ENCODE measurements at places on chromosomes 11 and 22.

DNA sequence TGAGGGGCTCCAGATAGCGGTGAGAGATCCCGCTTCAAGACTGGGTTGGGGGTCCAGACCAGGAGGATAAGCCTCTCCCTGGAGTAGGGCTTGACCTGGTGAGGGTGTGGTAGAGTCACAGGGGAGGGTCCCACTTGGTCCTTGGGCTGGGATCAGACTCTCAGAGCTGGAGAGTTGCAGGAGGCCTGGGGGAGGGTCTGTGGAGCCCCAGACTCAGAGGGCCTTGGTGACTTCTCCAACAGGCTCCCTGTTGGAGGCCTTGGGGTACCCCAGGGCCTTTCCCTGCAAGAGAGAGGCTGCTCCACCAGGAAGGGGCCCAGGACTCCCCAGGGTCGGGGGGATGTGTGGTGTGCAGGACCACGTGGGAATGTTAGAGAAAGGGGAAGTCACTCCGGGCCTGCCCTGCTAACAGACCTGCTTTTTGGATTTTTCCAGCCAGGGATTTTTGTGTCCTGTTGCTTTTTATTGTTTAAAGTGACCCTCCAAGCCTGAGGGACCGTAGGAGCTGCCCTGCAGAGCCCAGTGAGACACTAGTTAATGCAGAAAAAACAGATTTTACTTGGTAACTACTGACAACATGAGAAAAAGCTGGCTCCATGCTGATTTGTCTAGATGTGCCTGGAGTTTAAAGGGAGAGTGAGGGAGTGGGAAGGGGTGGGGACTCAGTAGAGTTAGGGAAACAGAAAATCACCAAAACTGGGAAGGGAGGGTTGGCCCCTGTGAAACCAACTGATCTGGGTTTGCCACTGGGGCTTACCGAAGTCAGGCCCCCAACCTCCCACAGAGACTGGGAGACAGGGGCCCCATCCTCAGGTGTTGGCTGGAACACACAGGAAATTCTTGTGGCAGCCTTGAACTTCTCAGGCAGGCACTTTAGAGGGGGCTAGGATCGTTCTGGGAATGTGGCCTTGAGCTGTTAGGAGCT lies 801 bp upstream of the TXNRD2 start:
- DNase-seq, result no peak

DNA sequence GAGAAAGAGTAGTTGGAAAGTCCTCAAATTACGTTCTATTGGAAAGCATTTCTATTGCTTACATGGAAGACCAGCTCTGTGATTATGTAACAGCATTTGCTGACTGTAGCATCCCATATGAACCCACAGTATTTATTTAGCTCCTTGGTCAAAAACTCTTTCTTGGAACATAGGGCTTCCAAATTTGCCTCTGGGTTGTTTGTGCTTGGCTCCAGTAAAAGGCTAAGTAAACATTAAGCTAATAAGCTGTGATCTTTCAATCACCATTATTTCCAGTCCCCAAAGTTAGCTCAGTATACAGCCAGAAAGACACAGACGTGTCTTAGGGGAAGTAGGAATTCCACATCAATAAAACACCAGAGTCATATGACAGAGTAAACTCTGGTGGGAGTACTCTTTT lies 668.8 kb downstream of the DLG2 start:
- DNase-seq, result no peak

DNA sequence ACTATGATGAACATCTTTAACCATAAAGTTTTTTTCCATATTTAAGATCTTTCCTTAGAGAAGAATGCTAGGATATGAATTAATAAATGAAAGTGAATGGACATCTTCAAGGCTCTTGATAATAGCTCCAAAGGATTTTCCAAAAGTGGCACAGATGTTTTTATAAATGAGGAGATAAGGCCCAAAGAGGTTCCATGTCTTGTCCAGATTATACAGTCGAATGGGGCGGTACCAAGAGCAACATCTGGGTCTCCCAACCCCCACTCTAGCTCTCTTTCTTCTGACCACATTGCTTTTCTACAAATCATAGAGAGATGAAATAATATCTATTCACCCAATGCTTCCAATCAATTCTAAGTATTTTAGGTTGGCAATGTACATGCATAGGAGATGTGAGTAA lies 114.1 kb downstream of the KCNC1 start:
- no peak for DNase-seq

GRCh38 chr11:134944986-134945385 lies 532.9 kb upstream of the B3GAT1 start:
- no peak for DNase-seq

GRCh38 chr22:25156736-25157135 lies 42.9 kb upstream of the CRYBB3 start:
- DNase-seq, result no peak

- DNase-seq, result no peak
Observed at GRCh38 chr11:112132737-112133136, 31.2 kb downstream of the IL18 start.

GRCh38 chr11:74739546-74740270 lies 8.5 kb upstream of the CHRDL2 start:
- DNase-seq, result peak; percentile 54

DNA sequence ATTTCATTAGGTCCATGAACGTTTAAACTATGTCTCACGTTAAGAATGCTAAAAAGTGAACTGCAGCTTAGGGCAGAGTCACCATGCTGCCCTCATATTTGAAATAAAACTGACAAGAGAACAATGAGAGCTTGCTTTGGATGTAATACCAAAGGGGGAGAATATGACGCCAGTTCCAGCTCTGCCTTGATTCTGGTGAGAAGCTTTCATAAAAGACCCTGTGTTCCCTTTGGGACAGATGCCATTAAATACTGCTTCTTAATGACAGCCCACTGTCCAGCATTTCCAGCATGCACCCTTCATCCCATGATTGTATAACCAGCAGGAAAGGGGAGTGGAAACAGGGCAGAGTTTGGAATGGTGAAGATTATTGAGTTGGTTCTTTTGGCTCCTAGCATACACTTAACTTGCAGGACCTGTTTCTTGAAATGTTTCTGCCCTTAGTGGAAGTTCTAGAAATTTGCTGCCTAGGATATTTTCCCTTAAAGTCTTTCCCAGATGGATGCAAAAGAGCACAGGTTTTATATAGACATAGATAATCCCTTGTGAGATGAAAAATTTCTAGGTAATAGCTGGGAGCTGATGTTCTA lies 139.3 kb upstream of the LDLRAD3 start:
- no peak for DNase-seq

GRCh38 chr11:114317787-114318137 lies 21.6 kb downstream of the NNMT start:
- DNase-seq, result no peak

GRCh38 chr11:128473636-128474035 lies 113.7 kb downstream of the ETS1 start:
- peak; percentile 49 for DNase-seq

DNA sequence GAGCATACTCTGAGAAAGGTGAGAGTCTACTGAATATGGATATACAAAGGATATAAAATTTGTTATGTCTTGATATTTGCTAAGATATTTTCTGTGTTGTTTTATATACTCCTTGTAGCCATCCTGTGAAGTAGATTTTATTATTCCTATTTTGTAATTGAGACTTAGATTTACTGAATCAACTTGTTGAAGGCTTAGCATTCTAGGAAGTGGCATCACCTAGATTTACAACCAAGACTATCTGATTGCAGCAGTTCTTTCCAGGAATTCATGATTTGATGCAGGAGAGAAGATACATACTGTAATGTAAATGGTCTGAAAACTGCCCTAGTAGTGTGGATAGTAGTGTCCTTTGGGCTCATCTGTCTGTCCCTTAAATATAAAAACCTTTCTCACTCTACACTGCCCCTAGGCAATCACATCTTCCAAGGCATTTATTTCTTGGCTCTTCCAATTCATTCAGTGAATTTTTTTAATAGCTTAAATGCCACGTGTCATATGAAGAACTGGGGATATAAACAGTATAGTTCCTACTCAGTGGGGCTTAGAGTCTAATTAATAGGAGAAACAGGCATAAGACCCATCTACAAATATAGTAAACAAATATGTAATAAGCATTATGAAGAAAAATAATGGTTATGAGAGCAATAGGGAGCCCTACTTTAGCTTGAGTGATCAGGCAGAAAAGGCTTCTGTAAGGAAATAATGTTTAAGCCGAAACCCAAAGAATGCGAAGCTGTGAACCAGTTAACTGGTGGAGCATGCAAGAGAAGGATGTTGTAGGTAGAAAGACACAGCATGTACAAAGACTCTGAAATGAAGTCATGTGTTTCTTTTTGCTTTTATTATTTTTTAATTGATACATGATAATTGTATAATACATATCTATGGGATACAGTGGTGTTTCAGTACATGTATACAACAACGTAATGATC lies 13.6 kb downstream of the IPO7 start:
- no peak for DNase-seq

- no peak for DNase-seq
Observed at GRCh38 chr22:30877662-30878515, 90.7 kb downstream of the MORC2 start.

DNA sequence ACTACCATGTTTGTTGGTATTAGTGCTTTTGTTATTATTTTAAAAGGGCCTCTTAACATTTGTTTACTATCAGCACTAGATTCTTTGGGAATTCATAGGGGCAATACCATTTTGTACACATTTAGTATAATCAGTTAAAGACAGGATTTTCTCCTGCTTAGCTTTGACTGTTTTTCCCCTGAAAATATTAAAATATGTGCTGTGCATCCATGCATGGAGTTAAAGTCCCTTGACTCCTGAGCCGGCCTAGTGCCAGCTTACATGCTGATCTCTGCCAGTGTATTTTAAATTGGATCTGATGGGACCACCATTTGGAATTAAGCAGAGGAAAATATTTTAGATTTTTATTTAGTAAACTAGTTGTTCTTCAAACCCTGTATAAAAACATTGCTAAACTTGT lies 161.4 kb downstream of the METTL15 start:
- no peak for DNase-seq

DNA sequence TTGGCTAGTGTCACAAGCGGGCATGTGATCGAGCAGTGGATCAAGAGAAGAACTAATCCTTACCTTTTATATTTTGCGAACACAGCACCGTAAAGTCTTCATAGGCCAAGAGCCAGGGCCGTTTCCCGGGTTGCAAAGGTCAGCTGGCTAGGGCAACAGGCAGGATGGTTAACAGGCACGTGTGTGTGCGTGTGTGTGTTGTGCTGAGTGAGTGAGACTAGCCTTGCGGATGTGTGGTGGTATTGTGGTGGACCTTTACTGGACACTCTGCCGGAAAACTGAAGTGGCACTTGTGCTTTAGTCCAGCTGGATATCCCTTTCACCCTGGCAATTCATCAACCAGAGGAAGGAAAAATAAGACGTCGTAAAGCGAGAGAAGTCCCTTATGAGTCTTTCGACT lies 176.7 kb downstream of the BCR start:
- no peak for DNase-seq

DNA sequence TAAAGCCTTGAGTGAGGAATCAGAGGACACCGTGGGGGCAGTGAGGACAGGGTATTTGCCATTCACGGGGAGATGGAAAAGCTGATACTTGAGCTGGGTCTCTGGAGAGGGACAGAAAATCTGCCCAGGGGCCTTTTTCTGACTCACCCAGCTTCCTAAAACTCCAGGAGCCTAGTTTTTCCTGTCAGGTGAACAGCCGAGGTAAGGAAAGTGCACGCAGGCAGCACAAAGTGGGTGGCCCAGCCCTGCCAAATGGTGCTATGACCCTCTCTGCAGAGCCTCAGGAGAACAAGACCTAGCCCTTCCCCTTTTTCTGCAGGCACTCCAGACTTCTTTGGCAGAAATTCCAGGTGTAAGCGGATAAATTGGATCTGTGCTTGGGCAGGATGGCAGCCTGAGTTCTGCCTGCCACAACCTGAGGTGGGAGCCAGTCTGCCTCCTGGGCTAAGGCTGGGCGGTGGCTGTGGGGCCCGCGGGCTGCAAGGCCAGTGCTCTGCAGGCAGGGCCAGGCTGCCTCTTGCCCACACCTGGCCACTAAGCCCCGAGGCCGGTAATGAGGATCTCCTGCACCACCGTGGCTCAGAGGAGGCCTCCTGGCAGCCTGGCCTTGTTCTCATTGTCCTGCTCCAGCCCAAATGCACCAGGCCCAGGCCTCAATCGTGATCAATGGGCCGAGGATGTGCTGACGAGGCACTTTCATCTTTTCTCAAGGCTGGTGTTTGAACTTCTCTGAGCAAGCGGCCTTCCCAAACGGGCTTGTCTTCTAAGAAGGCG lies 72.9 kb upstream of the LMO1 start:
- no peak for DNase-seq

GRCh38 chr11:6391537-6392134 lies 1.4 kb downstream of the SMPD1 start:
- DNase-seq, result no peak

DNA sequence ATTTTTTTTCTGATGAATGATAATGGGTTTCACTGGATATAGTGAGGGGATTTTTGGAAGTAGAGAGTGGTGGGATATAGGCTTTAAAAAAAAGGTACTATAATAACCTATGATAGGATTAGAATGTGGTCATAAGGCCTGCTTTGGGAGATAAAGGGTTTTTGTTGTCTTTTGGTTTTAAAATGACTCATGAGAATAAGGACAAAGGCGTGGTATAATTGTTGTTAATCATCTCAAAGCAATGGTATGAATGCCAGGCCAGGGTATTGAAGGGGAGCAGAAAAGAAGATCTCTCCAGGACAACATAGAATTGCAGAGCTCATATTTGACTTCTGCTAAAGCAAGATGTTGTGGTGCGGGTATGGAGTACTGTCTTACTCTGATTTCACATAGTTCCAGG lies 579.4 kb downstream of the JRKL start:
- no peak for DNase-seq

- no peak for DNase-seq
Observed at GRCh38 chr22:50479721-50480120, 1.6 kb upstream of the ADM2 start.

- no peak for DNase-seq
Observed at GRCh38 chr22:46275455-46276122, 7.8 kb downstream of the TTC38 start.

DNA sequence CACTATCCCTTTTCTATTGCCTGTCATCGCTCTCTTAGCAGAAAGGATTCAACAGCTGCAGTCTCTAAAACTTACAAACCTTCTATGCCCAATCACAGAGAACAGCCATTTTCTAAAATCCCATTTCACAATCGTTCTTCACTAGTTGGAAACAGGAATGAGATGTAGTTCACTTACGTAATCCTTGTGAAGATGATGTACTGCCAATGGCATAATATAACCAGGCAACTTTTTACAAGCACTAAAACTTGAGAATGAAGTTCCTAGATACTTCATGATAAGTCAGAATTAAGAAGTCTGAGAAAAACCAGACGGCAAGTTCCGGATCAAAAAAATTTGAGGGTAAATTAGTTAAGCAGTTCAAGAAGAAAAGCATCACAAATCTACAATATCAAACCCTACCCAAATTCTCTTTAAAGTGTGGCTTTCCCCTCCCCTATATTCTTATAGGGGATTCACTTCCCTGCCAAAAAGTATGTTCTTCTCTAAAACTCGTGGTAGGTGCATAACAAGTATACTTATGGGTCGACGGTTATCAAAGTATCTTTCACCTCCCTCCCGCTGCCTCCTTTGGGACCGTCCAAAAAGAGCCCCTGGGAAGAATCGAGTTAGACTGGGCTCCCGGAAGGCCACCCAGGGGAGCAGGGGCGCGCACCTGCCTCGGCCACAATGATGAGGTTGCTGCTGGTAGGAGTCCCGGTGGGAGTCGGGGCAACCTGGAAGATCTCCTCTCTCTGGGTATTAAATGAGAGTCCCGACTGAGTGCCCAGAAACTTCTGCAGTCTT lies 666 bp downstream of the MSANTD4 start:
- no peak for DNase-seq
